ENCODE measurements at places on chromosomes 1 and 21.

- no peak for DNase-seq
These were observed 32.9 kb downstream of the PBX1 start for GRCh38 chr1:164591858-164592257.

- no peak for DNase-seq
These were observed 109.6 kb upstream of the ZNF678 start for GRCh38 chr1:227453631-227454355.

DNA sequence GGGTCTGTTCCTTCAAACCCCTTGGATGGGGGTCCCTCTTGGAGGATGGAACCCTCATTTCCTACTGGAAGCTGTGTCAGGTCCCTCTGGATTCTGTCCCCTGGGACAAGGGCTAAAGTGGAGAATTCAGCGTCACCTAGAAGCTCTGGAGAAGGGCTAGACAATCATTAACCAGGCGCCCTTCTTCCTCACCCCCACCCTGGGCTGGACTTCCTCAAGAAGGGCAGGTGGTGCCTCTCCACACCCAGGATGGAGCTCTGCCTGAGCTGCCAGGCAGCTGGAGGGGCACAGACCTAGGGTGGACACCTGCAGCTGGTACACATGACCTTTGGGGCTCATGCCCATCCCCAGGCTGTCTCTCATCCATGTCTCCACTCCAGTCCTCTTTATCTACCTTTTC is 3.6 kb downstream of the CELF3 start:
- no peak for DNase-seq

- no peak for DNase-seq
These were observed 169.4 kb upstream of the ESRRG start for GRCh38 chr1:216892581-216893160.

- no peak for DNase-seq
These were observed 382.0 kb upstream of the PROX1 start for GRCh38 chr1:213605732-213606131.

- DNase-seq = no peak
These were observed 5.7 kb downstream of the LRRC71 start for GRCh38 chr1:156926175-156926574.

DNA sequence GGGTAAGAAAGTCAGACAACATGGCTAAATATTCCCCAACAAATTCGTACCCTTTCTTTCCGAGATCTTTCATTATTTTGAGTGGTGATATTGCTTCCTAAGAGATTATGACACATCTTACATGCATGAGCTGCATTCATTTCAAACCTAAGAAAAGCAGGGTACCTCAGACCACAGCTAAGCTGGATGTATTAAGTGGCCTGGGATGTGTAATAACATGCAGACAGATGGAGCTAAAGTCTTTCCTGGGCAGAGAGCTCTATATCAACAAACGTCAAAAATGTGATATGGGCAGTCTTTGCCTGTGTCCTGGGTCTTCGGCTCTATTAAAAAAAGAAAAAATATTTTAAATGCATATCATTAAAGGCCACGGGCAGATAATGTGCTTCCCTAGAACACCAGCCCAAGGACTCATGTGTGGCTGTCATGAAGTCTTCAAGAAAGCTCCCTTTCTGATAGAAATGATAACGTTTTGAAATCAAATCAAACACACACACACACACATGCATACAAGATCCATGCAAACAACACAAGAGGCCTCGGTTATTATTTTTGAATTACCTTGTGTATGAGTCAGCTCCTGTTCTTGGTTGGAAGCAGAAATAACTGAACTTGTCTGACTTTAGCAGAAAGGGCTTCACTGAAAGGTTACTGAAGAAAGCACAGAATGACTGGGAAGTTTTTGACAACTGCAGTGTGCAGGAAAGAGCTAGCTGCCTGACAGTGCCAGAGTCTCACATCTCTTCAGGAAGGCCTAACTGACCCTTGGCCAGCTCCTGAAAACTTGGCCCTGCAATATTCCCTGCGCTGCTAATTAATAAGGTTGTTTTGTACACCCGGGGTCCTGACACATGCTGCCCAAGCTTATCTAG is 231.2 kb downstream of the DSCAM start:
- no peak for DNase-seq

DNA sequence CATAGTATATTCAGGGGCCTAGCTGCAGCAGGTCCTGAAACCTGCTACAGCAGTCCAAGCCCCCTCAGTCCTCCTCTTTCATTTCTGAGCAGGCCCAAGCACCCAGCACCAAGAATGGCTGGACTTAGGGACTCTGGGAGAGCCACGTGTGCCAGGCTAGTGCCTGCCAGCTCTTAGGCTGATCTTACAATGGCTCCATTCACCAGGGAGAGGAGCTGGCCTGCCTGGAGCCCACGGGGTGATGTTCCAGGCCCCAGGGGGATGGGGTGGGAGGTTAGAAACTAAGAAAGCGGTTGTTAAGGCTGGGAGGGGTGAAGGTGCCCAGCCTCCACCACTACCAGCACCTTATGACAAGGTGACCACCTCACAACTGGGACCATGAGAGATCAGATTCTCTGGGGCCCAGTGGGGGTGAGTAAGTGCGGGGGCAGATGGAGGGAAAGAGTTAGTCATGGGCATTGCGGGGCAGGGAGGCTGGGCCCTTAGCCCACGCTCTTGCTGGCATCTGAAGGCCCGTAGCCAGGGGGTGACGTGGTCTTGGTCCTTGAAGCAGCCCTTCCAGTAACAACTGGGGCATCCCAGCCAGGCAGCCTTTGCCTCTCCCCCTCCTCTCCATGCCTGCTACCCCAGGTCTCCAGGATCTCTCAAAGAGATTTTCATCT is 30.3 kb upstream of the CLIC4 start:
- peak; percentile 54 for DNase-seq

DNA sequence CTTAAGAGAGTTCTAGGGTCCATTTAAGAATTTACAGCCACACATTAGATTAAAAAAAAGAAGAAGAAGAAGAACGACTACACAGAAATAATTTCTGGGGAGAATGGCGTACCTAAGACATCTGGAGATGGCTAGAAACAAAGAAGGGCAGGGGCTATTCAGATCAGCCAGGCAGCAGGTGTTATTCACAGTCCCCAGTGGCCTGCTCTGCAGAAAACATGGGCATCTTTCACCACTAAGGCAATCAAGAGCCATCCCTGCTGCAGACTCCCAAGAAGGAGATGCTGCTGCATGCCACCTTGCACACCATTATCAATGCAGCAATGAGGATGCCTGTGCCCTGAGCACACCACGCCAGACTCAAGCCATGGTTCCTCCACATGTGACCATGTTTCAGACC is 7.9 kb upstream of the FCRL2 start:
- no peak for DNase-seq

GRCh38 chr1:187001198-187001889 is 172.6 kb downstream of the PLA2G4A start:
- peak; percentile 77 for DNase-seq

- DNase-seq = no peak
These were observed 6.1 kb downstream of the SH2D1B start for GRCh38 chr1:162405800-162406199.

DNA sequence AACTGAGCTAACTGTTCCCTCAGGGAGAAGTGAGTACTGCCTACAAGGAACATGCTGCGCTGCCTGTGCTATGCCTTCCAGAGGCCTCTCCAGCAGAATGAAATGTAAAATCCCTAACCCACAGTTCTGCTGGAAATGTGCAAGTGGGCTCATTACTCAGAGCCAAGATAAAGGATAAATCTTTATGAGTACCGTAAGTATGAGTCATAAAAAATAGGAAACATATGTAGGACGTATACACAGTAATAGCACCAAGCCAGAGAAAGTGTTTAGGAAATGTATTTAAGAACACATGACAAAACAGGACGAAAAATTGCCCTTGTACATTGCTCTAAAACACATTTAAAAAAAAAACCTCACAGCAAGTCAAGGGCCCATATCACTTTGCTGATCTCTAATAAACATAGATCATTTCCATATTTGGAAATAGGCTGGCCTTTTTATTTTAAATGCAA is 104.6 kb downstream of the TGFBR3 start:
- DNase-seq = peak; percentile 68

DNA sequence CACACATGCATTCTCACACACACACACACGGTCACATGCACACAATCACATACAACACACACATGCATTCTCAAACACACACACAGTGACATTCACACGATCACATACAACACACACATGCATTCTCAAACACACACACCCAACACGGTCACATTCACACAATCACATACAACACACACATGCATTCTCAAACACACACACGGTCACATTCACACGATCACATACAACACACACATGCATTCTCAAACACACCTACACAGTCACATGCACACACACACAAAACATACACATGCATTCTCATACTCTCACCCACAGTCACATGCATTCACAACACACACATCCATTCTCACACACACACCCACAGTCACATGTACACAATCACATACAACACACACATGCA is 135.0 kb downstream of the CASZ1 start:
- no peak for DNase-seq

- no peak for DNase-seq
These were observed 272.9 kb downstream of the ADGRL2 start for GRCh38 chr1:82073659-82074058.

GRCh38 chr21:15383588-15383987 is 318.8 kb upstream of the NRIP1 start:
- DNase-seq = no peak

- DNase-seq = no peak
These were observed 75.5 kb upstream of the ATP5PO start for GRCh38 chr21:33991133-33991532.

DNA sequence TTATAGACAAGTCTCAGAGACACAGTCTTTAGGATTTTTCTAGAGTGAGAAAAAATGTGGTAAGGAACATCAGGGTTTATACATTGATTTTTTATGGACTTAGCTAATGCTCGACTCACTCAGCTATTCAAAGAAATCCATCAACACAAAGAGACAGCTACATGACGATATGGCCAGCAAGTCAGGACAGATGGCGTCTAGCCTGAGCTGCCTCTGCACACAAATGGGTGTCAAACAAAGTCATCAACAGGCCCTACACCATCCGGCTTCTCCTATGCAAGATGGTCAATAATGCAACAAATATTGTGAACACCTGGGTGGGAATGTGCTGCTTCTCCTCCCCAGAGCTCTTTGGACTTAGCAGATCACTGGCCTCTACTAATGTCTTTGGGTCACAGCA is 13.3 kb upstream of the ERICH3 start:
- no peak for DNase-seq

- DNase-seq = no peak
These were observed 91.7 kb upstream of the PGBD5 start for GRCh38 chr1:230517786-230518185.

- DNase-seq = no peak
These were observed 12.6 kb upstream of the ADORA3 start for GRCh38 chr1:111516005-111516535.

DNA sequence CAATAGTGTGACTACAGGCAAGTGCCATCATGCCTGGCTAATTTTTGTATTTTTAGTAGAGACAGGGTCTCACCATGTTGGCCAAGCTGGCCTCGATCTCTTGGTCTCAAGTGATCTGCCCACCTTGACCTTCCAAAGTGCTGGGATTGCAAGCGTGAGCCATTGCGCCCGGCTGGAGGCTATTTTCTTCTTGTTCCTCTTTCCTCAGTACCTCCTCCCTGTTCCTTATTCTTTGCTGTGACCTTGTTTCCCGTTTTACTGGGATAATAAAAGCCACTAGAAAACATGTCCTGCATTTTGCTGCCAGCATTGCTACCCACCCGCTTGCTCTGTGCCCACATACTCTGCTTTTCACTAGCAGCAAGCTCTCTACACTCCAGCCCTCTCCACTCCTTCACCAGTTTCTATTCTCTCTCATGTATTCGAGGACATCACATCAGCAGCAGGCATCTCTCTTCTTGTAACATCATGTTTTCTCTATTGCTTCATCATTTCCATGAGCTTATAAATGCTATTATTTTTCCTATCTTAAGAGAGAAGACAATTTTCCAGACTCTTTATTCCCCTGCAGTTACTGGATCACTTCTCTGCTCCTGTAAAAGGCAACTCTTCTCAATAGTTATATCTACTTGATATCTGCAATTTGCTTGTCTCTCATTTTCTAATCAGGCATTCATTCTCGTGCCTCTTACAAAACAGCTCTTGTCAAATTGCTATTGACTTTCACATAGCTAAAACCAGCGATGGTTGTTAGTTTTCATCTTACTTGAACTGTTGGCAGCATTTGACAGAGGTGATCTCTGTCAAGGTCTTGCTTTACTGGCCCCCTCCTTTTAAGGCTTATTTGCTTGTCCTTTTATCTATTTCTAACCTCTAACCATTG is 34.5 kb upstream of the C21orf91 start:
- no peak for DNase-seq

DNA sequence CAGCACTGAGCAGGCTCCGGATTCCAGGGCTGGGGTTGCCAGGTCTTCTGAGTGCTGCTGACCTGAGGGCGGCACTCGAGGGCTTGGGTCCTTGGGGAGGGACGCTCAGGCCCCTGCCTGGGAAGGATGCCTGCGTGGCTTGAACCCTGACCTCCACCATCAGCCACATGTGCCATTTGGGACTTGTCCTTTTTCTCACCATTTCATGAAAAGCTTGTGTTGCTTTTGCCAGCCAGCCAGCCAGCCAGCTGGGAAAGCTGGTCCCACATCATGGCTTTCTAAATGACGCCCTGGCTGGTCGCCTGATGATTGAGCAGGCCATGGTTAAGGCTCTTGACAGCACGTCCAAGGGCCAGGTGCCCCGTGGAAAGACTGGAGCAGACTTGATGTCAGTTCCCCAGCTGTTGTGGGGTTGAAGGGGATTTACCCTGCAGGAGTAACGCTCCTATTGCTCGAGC is 168.7 kb downstream of the CAMTA1 start:
- no peak for DNase-seq

Data from stromal cell of bone marrow (primary cell).